ENCODE measurements at places on chromosomes 3 and 15.

GRCh38 chr3:188164248-188164687, 10.3 kb downstream of the LPP start:
- no peak for DNase-seq

DNA sequence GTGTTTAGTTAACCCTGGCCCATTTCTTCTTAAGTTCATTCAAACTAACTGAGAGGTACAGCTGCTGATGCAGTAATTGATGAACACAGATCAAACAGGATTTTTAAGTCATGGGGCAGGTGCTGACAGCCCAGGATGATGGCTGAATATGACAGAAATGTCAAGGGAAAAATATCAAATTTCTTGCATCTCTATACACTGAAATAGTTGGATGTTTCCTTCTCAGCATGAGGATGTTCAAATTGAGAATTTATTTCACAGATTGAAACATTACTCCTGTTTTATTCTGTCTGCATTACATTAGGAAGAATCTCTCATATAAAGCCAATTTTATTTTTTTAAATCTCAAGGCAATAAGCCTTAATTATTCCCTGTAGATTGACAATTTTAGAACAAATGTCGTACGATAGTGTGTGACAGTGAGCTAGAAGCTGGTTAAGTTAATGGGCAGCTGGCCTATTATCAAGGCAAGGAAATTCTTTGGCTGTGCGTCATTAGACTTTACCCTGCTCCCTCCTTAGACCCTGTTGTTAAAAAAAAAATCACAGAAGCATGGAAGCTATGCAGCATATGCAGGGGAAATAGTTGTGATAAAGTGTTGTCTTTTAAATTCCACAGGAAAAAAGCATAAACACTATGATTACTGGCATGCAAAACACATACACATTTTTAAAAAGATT, 183.8 kb upstream of the KCNMB2 start:
- no peak for DNase-seq

DNA sequence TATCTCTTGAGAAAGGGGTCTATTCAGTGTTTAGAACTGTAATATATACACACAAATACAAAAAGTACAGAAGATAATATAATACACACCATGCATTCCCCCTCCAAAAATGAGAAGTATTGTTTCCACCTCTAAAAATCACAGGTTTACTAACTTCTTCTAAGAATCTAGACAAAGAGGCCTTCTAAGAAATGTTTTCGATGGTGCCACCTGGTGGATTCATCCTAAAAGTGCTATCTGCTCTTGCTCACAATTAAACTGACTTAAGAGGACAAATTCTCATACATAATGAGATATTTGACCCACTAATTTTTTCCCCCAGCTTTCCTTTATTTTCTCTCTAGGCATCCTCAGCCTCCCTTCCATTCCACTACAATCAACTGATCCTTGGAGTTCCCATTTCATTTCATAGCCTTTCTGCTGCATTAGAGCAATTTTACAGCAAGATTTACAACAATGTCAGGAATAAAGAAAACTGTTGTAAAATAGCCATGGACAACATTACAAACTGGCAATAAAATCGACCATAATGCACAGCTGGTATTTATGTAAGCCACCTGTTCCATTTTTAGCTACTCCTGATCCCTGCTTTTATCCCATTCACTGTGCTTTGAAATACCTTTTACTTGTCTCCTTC, 124.6 kb downstream of the ARRDC4 start:
- no peak for DNase-seq

GRCh38 chr3:72682936-72683452, 165.3 kb downstream of the SHQ1 start:
- no peak for DNase-seq
